ENCODE measurements at places on chromosomes 16 and 17.

GRCh38 chr17:59751955-59752413 is 44.5 kb downstream of the VMP1 start:
- DNase-seq, result no peak

GRCh38 chr17:83014297-83014696 is 65.1 kb upstream of the METRNL start:
- no peak for DNase-seq

DNA sequence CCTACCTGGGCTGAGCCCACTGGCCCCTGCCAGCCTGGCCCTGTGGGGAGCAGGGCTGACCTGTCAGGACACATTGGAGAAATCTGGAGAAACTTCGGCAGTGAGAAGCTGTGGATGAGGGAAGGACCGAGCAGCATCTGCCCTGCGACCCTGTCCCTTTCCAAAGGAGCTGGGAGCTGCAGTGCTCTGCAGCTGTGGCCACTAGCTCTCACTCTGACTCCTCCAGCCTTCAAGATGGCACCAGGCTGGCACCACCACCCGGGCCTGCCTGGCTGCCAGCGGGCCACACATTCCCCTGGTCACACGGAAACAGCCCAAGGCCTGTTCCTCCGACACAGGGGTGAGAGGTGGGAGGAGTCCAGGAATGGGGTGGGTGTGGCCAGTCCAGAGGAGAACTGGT is 30.1 kb downstream of the CD300LG start:
- DNase-seq, result no peak

- DNase-seq, result no peak
Measured at GRCh38 chr17:19812407-19812806, 55.3 kb downstream of the ULK2 start.

DNA sequence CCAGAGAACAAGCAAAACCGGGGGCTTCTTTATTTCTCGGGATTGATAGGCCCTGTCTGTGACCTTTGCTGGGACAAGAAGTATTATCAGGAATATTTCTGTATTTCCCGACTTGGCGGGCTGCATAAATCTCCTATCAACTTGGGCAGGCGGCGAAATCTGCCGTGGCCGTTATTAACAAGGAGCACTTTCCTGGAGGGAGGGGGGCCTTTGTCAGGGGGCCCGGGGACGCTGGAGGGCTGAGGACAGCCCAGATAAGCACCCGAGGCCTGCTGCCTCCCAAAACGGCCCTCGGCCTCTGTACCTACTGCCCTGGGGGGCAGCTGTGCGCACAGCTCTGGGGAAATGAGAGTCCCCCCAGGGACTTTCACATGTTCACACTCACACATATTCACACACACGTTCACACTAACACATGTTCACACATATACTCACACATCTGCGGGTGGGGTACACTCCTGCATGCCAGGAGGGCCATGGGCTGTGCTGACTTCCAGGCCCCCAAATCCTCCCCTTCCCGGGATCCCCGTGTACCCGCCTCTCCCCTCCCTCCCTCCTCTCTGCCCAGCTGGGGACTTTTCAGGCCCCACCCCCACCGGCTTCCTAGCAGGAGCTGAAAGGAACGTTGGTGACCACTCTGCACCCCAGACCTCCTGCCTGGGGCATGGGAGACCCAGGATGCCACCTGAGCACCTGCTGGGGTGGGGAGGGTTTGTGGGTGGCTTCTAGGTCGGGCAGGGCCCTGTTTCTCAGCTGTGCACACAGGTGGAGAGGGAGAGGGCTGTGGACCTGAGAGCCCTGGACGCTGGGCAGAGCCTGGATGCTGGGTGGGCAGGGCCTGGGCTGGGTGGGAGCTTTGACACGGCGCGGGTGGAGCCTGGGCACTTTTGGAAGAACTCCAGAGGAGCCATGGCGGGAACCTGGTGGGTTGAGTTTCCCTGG is 24.3 kb upstream of the GSE1 start:
- no peak for DNase-seq

- DNase-seq, result no peak
Measured at GRCh38 chr17:20981046-20981920, 61.5 kb downstream of the USP22 start.

- DNase-seq, result peak; percentile 82
Measured at GRCh38 chr17:42067371-42068091, 17.1 kb upstream of the C17orf113 start.

- peak; percentile 46 for DNase-seq
Measured at GRCh38 chr17:82330322-82331239, 3.0 kb downstream of the SECTM1 start.

GRCh38 chr16:28538733-28539596 is at the start of gene NUPR1:
Gene NUPR1 (minus strand): TSS chr16:28538974. CDS start chr16:28538907, 67 bp downstream.
- no peak for DNase-seq

DNA sequence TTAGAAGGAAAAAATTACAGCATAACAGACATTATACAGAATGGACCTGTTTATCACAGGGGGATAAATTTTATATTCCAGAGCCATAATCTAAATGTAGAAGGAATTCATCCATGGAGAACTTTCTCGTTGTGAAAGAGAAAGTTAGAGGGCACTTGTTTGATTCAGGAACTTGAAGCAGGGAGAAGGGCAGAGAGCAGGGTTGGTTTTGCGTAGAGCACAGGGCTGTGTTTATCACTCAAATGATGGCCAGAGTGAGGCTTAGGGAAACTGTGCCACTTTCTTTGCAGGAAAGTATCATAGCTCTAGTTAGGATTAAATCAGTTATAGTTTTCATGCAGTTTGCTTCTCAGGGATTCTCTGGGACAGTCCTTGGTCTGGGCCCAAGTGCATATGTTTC is 29.1 kb upstream of the MED13 start:
- no peak for DNase-seq
